ENCODE measurements at places on chromosomes 3 and 15.
A peak's percentile ranks its signal among the peaks of the same experiment; 100 is the strongest.

DNA sequence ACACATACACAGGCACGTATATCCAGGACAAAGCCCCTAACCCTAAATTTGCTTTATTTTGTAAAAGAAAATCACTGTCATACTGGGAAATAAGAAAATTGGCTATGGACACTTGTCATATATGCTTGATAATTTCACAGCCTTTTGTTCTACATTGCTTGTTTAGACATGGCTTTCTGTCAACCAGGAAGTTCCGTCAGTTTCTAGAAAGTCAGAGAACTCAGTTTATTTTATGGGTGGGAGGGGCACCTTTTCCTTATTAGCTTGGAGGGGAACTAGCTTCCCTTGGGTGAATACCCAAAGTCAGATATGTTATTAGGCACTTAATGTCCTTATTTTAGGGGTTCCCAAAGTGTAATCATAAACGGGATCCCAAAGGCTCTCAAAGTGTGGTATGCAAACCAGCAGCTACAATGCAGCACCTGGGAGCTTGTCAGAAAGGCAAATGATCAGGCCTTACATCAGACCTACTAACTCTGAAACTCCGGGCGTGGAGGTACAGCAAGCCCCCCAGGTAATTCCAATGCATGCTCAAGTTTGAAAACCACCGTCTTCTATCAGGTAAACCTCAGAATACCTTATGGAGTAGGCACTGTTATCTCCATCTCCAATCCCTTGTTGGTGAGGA, 50.1 kb downstream of the CADPS start:
- no peak for DNase-seq

DNA sequence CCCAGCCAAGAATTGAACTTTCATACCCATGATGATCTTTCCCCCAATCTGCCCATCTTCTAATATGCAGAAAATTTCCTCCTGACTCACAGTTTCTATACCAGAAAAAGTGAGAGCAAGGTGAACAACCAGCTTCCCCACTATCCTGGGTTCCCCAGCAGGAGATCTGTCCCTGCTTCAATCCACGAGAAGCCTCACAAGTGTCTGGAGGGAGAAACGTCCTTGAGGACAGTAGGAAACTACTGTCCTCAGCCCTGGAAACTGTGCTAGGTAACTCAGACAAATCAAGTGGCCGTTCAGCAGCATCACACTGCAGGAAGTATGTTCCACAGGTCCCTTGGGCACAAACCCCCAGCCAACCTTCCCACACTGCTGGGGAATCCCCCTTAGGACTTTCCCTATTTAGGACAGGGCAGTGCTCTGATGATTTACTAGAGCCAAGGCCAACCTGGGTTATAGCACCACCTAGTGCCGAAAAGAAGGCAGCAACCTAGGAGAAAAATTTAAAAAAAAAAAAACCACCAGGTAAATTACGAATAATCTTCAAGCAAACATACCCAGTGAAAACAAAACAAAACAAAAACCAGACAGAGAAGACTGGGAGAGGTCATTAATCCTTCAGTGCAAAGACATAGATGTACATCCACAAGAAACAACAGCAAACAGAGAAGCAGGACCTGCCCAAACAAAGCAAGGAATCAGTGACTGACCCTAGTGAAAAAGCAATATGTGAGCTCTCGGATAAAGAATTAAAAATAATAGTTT, 36.0 kb downstream of the MORC1 start:
- DNase-seq: peak; percentile 29

DNA sequence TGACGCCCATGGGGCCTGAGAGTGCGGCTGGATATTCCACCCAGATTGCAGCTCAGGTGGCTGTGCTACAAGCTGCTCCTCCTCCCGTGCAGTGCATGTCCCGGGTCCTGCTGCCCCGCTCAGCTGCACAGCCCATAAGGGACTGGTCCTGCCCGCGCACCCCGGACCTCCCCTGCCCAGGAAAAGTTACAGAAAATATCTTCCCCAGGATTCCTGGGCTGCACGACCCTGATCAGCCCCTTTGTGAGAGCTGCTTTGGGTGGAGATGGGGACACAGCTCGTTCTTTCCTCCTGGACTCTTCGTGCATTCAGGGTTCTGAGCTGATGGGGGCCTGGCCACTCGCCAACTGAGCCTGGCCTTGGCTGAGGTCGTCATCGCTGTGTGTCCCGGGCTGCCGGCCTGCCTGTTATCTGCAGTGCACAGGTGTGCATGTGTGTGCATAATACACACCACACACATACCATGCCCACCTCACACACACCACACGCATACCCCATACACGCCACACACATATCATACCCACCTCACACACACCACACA, 28.8 kb downstream of the APBA2 start:
- no peak for DNase-seq

GRCh38 chr15:89500397-89501270, 4.3 kb upstream of the RHCG start:
- no peak for DNase-seq

- no peak for DNase-seq
Measured at GRCh38 chr3:178637802-178638201, 101.6 kb downstream of the KCNMB2 start.

All from nephron progenitor cell (in vitro differentiated cells).